ENCODE measurements at places on chromosomes 12 and 14.

DNA sequence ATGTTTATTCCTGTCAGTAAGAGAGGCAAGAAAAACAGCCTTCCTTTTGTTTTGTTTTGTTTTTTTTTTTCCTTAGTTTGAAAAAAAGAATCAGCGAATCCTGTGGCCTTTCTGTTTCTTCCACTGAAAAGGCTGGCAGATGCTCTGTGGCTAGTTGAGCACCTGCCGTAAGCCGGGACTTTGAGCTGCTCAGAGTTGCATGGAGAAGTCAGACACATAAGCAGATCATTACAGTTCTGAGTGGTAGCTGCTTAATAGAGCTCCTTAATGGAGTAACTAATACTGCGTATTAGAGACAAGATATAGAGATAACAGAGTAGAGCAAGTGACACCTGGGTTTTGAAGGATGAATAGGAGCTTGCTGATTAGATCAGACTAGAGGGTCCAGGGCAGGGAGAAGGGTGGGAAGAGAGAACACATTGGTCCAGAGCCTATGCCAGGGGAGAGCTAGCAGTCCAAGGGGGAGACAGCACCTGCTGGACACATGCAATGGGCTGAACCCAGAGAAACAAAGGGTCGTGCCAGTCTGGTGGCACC lies 129.4 kb downstream of the TSPAN9 start:
- no peak for DNase-seq

GRCh38 chr12:20474443-20474842 lies 106.1 kb downstream of the PDE3A start:
- no peak for DNase-seq

- DNase-seq, result no peak
Observed at GRCh38 chr12:75854681-75855309, 176.8 kb downstream of the PHLDA1 start.

- no peak for DNase-seq
Observed at GRCh38 chr12:48038085-48038484, 33.8 kb upstream of the COL2A1 start.

- DNase-seq, result no peak
Observed at GRCh38 chr12:49674318-49674981, 32.8 kb downstream of the FMNL3 start.

DNA sequence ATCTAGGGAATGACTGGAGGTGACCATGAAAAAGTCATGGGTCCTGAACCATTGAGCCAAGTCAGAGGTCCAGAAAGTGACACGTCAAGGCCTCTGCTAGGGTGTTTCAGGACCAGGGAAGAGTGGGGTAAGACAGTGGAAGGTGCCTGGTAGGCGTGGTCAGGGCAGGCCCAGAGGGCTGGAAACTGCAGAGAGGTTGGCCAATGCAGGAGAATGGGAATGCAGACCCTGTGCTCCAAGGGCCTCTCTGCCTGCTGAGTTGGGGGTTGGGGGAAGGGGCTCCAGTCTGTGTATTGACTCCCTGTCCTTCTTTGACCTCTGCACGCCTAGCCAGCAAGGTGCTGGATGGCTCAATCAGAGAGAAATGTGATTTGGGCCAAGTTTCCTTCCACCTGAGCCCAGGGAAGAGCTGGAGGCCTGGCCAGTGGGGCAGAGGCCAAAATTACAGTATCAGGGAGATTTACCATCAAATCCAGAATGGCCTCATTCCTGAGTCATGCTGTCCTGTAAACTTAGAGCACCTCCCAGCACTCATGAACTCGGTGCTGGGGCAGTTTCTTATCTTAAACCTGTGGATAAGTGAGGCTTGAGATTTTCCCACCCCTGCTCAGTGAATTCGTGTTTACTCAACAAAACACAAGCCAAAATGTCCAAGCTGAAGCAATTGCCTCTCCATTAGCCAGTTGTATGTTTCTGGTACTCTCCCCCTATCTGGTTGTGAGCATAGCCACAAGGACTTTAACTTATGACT lies 24.4 kb downstream of the IRF2BPL start:
- DNase-seq, result no peak

DNA sequence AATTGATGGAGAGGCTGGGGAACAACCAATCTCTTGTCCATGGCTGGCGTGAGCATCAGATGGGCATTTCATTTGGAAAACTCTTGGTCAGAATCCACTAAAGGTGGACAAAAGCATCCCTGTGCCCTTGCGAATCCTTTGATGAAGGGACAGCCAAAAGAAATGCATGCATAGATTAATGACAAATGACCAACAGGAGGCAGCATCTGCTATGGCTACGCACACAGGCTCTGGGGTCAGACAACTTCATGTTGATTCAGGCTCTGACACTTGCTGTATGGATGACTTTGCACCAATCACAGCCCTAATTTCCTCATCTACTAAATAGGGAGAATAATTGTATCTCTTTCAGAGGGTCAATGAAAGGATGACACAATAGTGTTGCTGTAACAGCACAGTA lies 117.5 kb downstream of the ASCL4 start:
- no peak for DNase-seq

DNA sequence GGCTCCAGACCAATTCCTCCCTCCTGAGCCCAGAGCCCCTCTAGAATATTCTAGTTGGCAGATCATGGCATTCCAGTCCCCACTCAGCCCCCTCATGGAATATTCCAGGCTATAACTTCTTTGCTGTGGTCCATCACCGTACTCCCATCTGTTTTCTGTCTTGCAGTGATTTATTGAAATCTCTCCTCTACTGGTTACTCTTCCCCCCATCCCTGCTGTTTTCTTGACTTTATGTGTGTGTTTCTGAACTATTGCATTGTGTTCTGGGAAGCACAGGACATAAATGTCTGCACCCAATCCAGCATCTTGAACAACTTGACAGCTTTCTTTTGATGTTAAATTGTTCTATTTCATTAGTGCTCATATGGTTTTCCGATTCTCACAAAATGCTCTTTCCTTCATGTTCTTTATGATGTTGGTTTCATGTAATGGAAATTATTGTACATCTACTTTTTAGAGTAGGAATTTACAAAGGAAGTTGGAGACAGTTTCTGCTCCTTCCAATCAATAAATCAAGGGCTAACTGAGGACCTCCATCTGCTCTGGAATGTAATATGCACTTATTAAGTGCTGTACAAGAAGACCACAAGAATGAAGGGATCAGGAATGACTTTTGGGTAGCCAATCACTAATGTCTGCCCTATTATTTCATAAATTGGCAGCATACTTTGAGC lies 26.3 kb downstream of the PDE6H start:
- no peak for DNase-seq

- no peak for DNase-seq
Observed at GRCh38 chr12:120599672-120600552, 18.7 kb upstream of the POP5 start.

DNA sequence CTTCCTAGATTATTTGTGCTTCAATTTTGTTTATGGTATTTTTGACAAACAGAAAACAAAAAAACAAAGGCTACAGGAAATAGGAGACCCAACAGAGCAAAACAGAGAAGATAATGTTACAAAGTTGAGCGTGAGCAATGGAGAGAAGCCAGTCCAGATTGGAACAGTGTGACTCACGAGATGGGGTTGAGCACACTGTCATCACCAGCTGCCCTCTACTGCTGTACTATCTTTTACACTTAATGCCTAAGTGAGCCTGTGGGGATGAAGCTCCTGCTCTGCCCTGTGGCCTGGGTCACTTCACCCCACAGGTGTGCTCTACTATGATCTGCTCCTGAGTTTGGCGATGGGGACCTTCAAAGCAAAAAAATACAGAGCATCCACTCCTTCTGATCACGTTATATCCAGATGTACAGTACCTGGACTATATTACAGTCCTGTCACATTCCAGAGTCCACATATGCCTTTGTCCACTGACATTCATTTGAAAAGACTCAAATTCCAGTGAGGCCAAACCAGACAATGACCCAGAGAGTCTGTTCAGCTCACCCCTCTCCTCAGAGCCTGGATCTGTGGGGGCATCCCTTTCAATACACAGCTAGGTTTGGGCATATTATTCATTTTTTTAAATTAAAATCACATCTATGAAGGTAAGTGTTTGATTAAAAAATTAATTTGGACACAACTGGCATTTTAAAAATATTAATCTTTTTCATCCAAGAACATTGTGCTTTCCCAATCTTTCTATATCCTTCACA lies 4.4 kb downstream of the IPO8 start:
- no peak for DNase-seq

DNA sequence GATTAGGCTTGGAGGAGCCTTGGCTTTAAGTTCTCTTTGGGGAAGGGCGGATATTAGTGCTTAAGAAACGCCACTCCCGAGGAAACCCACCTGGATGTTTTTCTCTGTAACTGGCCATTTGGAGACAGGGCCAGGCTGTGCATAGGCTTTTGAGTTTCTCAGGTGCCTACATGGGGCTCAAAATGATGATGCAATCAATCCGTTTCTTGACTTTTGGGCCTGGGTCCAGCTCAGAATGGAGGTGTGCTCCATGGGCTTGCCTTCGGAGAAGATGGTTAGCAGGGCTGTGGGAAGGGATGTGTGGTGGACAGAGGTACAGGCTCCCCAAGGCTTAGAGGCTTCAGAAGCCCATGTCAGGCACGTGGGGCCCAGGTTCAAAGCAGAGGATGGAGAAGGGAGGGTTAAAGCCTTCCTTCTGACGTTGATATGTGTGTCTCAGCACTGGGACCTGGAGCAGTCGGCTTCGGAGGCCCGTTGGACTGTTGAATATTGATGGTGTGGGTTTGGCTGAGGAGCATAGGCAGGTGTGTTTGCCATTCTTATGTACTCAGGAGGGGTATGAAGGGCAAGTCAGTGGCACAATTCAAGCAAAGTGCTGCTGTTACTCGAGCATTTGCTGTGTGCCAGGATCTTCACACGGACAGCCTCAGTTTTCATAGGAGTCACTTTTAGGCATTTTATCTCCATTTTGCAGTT lies 82.8 kb downstream of the SLC25A47 start:
- DNase-seq, result no peak

DNA sequence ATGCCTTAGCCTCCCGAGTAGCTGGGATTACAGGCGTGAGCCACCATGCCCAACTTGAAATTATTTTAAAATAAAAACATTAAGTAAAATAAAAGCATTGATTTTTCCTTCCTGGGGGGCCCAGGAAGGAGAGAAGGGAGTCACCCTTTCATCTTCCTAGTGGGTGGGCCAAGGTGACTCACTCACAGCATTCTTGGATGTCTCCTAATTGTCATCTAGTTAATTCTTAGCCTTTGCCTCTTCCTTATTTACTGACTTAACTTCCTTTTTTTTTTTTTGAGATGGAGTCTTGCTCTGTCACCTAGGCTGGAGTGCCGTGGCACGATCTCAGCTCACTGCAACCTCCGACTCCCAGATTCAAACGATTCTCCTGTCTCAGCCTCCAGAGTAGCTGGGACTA lies 29.2 kb downstream of the TMEM120B start:
- DNase-seq, result no peak

GRCh38 chr14:76762411-76763095 lies 1.3 kb downstream of the VASH1 start:
- no peak for DNase-seq

DNA sequence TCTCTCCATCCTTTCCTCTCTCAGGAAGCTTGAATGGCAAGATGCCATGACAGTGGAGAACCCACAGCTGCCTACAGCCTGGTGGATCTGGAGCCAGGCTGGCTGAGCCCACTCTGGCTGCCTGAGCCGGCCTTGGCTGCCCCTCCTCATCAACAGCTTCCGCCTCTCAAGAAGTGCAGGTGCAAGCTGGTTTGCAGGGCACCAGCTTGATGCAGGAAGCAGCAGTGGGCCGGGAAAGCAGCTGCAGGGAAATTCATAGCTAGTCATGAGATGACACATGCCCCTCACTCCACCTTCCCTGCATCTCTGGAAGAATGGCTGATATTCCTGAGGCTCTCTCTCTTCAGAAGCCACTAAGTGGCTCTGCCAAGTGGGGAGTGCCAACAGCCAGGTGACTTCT lies 289.1 kb downstream of the RPS29 start:
- no peak for DNase-seq

DNA sequence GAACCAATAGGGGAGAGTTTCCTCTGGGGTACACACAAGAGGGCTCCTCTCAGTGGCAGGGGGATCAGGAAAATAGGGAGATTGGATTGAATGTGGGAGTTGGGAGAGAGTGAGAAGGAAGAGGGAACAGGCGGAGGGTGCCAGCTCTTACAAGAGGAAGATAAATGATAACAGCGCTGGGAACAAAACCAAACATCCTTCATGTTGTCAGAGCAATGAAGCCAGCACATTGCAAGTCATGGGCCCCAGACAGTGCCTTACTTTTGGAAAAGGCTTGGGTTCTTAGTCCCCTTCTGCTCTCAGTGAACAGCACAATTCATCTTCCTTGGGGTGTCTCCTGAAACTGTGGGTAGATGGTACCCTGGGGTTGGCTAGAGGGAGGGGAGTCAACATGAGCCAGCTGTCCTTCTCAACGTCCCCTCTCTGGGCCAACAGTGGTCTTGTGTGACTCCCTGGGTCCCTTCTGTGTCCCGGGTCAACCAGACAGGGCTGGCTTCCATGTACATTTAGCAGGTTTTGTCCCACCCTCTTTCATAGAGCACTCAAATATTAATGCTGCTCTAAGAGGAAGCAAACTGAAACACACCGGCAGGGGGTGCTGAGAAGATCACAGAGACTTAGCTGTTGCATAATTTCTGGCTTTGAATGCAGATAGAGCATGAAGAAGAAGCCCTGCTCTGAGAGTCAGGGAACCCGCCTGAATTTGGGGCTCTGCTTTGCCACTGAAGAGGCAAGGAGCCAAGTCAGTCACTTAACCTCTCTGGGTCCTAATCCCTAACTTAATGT lies 138.5 kb downstream of the ESRRB start:
- peak; percentile 47 for DNase-seq

- peak; percentile 40 for DNase-seq
Observed at GRCh38 chr14:51776102-51776894, 84.1 kb upstream of the GNG2 start.

DNA sequence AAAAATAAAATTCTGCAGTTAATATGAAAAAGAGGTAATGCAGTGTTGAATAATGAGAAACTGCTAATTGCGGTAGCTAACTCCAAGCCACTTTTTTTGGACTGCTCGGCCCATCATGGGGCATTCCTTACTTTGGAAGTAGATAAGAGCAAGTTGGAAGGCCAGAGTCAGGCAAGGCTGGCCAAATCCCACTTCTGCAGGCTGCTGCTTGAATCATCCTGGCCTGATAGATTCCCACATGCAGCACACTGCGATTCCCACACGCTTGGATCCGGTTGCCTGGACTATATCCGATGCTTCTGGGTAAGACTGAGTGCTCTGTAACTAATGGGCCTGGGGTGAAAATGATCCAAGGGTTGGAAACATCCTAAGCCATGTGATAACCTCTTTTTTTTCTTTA lies 10.6 kb downstream of the EIF2B2 start:
- DNase-seq, result no peak

GRCh38 chr12:105453316-105453715 lies 122.8 kb downstream of the C12orf75 start:
- DNase-seq, result no peak
